ENCODE measurements at places on chromosomes 4 and X.

DNA sequence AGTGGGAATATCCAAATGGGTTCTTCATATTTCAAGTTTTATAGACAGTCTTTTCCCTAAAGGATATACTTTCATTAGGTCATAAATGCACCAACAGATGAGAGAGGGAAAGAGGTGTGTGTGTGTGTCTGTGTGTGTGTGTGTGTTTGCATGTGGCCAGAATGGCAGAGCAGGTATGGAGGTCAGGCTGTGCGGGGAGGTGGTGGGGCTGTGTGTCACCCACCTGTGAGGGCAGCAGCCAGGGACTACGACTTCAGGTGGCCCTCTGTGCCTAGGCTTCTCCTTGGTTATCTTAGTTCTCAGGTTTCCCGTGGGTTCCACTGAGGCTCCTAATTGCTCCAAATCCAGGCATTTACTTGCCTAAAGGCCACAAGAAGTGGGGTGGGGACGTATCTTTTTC is 14.6 kb downstream of the HAND2 start:
- H3K4me3 ChIP-seq = no peak overlapping the region
- DNase-seq = no peak
- peaks cover 18% of the 10 kb centered on the region for H3K4me1 ChIP-seq
- no peak overlapping the region for H3K27ac ChIP-seq
- peaks cover 86% of the 10 kb centered on the region for H3K27me3 ChIP-seq

- H3K4me3 ChIP-seq = no peak overlapping the region
- no peak overlapping the region for H3K27ac ChIP-seq
- H3K4me1 ChIP-seq = no peaks in the 10 kb centered on the region
- H3K36me3 ChIP-seq = peaks cover 27% of the 10 kb centered on the region
Observed at GRCh38 chr4:122219356-122219755, 67.2 kb downstream of the BLTP1 start.

DNA sequence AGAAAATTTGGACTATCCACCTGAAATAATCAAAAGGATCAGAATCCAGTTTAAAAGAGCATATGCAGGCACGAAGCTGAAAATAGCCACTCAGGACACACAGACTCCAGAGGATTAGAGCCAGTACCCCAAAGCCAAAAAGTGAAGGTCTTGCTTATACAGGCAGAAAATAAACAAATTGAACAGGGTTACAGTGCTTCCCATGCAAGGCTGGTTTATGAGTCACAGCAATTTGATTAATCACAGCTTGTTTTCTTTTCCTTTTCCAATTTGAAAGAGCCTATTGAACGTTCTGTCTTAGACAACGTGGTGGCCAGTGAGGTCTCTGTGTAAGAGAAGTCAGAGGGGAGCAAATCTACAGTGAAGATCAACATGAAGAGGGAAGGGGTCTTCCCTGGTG is 10.2 kb downstream of the HGFAC start:
- H3K27ac ChIP-seq = no peak overlapping the region
- DNase-seq = no peak
- no peak overlapping the region for H3K4me3 ChIP-seq
- peaks cover 5% of the 10 kb centered on the region for H3K4me1 ChIP-seq
- H3K36me3 ChIP-seq = peaks cover 6% of the 10 kb centered on the region
- H3K27me3 ChIP-seq = no peaks in the 10 kb centered on the region

- H3K4me1 ChIP-seq = peaks cover 12% of the 10 kb centered on the region
- no peak for DNase-seq
- H3K27ac ChIP-seq = no peak overlapping the region
- peaks cover 2% of the 10 kb centered on the region for H3K36me3 ChIP-seq
- peaks cover 2% of the 10 kb centered on the region for H3K27me3 ChIP-seq
- H3K4me3 ChIP-seq = no peak overlapping the region
Observed at GRCh38 chr4:72951628-72952027, 117.9 kb downstream of the COX18 start.

GRCh38 chr4:126697748-126698147 is 935.0 kb upstream of the INTU start:
- H3K36me3 ChIP-seq = no peaks in the 10 kb centered on the region
- H3K4me1 ChIP-seq = peaks cover 10% of the 10 kb centered on the region
- no peak for DNase-seq

GRCh38 chrX:13499736-13500135 is 69.7 kb upstream of the EGFL6 start:
- H3K27me3 ChIP-seq = no peaks in the 10 kb centered on the region
- no peak overlapping the region for H3K4me3 ChIP-seq
- DNase-seq = no peak
- H3K27ac ChIP-seq = no peak overlapping the region
- H3K36me3 ChIP-seq = no peaks in the 10 kb centered on the region
- H3K4me1 ChIP-seq = no peaks in the 10 kb centered on the region

DNA sequence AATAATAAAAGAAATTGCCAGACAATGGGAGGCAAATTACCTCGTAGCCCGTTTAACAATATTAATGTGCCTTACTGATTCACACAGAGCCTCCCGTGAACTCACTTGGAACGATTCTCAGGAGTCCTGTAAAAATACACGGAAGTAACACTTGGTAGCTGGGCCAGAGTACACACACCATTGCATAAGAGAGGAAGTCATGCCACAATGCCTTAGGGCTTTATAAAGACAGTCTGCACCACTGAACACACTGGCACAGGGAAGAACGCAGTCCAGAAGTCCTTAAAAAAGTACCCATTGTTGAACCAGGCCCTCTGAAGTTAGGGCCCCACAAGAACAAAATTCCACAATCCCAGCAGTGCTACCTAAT is 15.1 kb downstream of the SLC2A9 start:
- no peaks in the 10 kb centered on the region for H3K36me3 ChIP-seq
- H3K27me3 ChIP-seq = no peaks in the 10 kb centered on the region
- DNase-seq = no peak
- H3K4me1 ChIP-seq = peaks cover 26% of the 10 kb centered on the region
